ENCODE measurements at places on chromosomes 13 and 19. TPM values are rescaled to one million over a fixed set of nuclear protein-coding genes. Genes with fewer than 3 reads are reported as not detected.

DNA sequence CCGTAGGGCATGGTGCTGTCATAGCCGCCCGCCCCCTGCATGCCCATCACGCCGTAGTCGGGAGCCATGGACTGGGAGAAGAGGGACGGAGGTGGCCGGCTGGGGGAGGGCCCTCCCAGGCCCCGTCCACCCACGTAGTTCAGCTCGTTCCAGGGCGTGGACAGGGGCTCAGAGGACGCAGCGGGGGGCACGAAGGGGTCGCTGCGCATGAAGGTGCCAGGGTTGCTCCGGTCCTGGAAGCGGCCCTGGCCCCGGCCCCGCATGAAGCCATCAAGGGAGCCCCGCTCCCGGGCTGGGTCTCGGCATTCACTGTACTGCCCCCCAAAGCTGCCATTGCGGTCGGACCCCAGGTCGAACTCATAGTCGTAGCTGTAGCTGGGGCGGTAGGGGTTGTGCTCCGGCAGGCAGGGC is 6.7 kb downstream of the AKAP8 start:
- no peak for DNase-seq

Gene SLC25A23
- total RNA-seq, result 61.1 TPM

DNA sequence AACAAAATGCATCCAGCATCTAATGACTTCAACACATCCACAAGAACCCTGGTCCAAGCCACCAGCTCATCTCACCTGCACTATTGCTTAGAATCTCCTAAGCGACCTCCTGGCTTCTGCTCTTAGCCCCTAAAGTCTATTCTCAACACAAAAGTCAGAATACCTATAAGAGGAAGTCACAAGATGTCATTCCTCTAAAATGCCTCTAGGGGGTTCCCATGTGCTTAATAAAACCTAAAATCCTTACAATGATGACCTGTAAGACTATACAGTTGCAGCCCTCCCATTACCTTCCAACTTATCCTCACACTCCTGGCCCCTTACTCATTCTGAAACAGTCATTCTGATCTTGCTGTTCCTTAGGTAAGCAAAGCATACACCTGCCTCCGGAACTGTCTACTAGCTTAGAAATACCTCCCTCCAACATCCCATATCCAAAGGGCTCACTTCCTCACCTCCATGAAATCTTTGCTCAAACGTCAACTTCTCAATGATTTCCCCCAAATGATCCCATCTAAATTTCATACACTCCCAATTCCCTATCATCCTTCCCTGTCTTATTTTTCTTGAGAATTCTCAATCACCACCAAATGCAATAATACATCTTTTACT is 10.0 kb downstream of the ATP7B start:
- no peak for DNase-seq

Gene LGI4
- total RNA-seq, result 10.9 TPM

Gene SYT5
- 11.5 TPM for total RNA-seq

DNA sequence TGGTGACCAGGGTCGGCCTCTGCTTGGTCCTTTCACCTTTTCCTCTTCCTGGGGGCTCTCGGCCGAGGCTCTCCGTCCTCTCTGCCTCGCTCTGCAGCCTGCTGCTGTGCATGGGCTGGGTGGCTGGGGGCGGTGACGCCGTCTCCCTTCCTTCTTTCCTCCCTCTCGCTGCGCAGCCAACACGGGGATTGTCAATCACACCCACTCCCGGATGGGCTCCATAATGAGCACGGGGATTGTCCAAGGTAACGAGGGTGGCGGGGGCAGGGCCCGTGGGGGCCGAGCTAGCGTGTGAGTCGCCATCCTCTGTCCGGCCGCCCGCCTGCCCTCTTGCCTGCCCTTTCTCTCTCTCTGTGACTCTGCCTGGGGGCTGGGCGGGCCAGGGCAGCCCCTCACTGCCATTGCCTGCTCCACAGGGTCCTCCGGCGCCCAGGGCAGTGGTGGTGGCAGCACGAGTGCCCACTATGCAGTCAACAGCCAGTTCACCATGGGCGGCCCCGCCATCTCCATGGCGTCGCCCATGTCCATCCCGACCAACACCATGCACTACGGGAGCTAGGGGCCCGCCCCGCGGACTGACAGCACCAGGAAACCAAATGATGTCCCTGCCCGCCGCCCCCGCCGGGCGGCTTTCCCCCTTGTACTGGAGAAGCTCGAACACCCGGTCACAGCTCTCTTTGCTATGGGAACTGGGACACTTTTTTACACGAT is 7.1 kb downstream of the YIPF2 start:
- DNase-seq, result no peak

DNA sequence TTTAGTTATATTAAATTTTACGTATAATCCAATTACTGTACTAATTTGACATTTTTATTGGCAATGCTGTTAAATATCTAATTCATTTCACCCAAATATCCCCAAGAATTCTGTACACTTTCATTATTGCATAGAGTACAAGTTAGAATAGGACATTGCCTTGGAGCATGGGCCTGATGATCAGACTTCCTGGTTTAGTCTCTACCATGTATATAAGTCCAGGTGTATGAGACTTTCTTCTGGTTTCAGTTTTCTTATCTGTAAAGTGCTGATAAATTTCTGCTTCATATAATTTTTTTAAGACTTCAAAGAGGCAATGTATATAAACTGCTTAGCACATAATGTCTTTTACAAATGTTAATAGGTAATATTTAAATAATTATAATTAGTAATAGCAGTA is 179.4 kb downstream of the KLF12 start:
- no peak for DNase-seq

DNA sequence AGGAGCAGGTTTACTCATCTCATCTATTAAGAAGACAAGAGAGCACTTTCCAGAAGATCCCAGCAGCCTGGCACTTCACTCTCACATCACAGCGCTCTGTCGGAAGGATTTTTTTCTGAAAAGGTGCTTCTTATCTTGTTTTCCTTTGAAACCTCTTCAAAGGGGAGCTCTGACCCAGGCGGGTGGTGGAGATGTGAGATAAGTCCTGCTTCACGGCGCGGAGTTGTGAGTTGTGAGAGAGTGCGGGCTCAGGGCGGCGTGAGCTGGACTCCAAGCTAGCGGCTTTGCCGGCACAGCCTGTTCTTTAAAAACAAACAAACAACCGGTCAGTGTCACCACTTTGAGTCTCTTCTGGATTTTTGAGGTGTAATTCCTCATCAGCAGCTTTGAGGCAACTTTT is 169.0 kb upstream of the ARGLU1 start:
- DNase-seq, result no peak

Gene SERPINE3
- total RNA-seq, result not detected

- DNase-seq, result no peak
Observed at GRCh38 chr19:5108123-5108596, 139.2 kb downstream of the KDM4B start.

GRCh38 chr13:95267662-95268342 is 33.4 kb downstream of the ABCC4 start:
- DNase-seq, result no peak

Gene FOSB
- 85.8 TPM for total RNA-seq

DNA sequence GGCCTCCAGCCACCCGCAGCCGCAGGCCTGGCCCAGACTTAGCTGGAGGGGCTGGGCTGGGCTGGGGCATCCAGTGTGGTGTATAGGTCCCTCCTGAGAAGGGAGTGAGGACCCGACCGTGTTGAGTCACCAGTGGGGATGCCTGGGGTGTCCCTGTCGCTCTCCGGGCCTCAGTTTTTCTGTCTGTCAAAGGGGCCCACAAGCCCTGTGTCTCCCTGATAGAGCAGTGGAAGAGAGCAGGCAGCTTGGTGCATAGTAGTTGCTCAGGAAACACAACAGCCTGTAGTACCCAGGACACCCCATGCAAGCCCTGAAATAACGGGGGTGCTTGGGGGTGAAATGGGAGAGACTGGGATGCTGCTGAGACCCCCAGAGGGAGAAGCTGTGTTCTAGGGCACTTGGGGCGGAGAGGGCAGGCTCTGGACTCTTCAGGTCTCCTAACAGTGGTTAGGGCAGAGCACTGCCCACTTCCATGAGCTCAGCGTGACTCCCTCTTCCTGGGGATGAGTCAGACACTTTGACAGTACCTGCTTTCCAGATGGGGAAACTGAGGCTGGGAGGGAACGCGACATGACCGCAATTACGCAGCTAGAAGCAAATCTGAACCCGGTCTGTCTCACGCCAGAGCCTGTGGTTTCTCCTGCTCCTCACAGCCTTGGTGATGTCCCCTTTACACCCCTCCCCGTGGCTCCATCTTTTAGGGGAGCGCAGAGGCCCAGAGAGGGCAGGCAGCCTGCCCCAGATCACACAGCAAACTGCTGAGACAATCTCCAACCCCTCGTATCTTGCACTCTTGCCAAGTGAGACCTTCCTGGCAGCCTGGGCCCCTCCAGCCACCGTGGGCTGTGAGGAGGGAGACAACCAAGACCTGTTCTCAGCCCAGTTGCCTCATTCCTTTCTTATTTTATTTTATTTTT is 692 bp downstream of the SULT2B1 start:
- no peak for DNase-seq

- DNase-seq, result no peak
Observed at GRCh38 chr19:19132912-19133311, 5.4 kb downstream of the TMEM161A start.

- DNase-seq, result no peak
Observed at GRCh38 chr13:22738357-22738756, 442.4 kb upstream of the SGCG start.

- DNase-seq, result no peak
Observed at GRCh38 chr19:30344446-30345425, 27.4 kb upstream of the ZNF536 start.

Gene CCDC8
- 37.9 TPM for total RNA-seq

DNA sequence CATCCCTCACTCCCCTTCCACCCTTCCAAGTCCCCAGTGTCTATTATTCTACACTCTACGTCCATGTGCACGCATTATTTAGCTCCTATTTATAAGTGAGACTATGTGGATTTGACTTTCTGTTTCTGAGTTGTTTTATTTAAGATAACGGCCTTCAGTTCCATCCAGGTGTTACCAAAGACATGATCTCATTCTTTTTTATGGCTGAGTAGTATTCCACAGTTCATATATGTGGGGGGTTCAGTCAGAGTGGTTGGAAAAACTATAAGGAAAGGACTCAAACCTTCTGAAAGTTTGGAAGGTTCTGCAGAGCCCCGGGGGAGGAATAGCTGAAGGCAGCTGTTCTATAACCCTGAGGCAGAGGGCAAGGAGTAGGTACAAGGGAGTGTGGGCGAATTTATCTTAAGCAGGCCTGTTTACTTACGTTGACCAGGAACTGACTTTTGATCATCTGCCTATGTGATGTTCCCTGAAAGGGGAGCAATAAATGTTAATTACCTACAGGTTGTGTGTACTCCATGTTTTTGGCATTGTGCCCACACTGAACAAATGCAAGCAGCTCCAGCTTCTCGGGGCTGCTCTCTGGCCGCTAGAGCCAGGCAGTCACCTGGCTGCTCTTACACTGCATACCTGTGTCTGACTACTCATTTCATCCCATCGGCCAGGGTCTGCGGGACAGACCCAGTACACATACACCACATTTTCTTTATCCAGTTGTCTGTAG is 13.5 kb upstream of the ADGRE1 start:
- no peak for DNase-seq
